ENCODE measurements at places on chromosomes 3 and 15.
A peak's percentile ranks its signal among the peaks of the same experiment; 100 is the strongest.

DNA sequence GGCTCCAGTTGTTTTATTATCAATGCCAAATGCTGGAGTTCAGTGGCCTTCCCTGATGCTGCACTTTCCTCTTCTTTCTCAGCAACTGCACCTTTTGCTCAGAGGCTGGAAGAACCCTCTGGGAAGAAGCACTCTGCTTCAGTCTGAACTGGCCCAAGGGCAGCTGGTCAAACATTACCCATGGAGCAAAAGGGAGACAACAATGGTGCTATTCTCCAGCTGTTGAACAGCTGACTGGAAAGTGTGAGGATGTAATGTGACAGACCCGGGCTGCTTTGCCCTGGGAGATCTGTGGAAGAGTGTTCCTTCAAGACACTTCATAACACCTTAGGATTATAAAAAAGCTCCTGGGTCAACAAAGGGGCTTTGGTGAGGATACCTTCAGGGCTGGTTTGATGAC lies 84.9 kb downstream of the EPHB1 start:
- no peak for DNase-seq

GRCh38 chr3:117226932-117227331 lies 517.4 kb downstream of the TUSC7 start:
- DNase-seq, result no peak

- DNase-seq, result peak; percentile 8
These were observed 142.4 kb downstream of the EPHB1 start for GRCh38 chr3:134937256-134938028.

GRCh38 chr15:79430901-79431635 lies 1.1 kb upstream of the MINAR1 start:
- DNase-seq, result no peak

DNA sequence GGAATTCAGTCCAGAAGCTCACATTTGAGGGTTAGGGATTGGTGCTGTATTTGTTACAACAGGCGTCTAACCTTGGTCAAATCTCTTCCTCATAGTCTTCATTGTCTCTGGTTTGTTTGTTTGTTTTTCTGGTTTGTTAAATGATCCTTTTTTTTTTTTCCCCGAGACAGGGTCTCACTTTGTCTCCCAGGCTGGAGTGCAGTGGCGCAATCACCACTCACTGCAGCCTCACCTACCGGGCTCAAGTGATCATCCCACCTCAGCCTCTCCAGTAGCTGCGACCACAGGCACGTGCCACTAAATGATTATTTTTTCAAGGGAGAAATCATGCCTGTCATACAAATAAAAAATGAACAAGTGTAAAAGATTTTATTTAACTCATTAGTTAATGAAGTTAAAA lies 14.3 kb upstream of the ADPGK start:
- no peak for DNase-seq

GRCh38 chr3:73669260-73669659 lies 44.5 kb upstream of the PDZRN3 start:
- no peak for DNase-seq

- no peak for DNase-seq
These were observed 85.1 kb upstream of the FLNB start for GRCh38 chr3:57923101-57923500.

DNA sequence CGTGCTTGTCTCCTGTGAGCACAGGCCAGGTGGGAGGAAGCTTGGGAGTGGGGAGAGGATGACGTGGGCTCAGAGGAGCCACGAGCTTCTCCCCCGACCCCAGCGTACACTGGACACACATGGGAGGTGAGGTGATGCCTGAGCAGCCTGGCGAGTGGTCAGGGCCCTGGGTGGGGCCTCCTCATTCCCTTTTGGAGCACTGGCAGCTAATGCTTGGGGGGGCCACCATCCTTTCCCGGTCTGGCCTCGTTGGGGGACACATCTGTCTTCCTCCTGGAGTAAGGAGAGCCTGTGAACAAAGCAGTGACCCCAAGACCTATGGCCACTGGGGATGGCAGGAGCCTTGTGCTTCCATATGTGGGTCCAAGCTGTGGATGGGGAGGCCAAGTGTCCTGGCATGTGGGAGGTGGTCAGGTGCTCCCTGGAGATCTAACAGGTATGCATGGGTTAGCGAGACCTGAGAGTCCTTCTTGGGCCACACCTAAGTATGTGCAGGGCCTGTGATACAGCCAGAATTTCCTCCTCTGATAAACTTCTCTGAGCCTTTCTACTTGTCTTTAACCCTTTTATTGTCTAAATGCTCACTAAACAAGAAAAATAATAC lies 9.5 kb downstream of the KLF13 start:
- DNase-seq, result no peak

- peak; percentile 22 for DNase-seq
These were observed 11.5 kb downstream of the CCDC80 start for GRCh38 chr3:112629425-112629824.

DNA sequence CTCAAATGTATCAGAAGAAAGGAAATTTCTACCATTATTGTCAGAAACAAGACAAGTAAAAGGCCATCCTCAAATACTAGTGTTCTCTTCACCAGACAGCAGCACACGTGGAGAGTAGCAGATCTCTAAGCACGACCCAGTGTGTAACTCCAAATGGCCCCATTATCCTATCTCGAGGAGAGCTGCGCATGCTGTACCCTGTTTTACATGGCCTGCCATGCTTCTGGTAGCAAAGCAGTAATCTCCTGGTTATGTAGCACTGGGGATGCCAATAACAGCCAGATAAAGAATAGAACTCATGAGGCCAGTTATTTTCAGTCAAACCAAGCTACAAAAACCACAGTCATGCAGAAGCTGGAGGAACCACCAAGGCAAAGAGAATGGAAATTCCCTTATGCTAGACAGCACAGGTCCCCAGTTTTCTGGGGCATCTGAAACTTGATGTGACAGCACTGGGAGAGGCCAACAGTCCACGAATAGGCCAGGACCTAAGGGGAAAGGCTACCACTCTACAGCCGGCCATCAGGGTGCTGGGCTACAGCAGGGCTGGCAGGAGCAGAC lies 73.0 kb downstream of the LIPC start:
- no peak for DNase-seq

DNA sequence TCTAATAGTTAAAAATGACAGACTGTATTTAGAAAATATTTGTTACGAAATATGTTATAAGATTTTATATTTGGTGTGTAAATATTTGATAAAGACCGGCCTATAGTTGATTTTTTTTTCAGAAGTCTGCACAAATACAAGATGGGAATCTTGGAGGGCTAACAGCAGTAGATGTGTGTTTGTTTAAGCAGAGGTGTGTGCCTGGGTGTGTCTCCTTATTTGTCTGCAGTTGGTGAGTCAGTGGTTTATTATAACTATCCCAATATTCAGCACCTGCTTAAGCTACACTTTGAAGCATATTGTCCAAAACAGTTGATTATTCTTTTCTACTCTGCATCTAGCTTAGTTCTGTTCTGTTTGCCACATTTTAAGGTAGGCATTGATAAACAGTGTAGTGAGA lies 12.4 kb downstream of the GLCE start:
- DNase-seq, result no peak

- no peak for DNase-seq
These were observed 3.0 kb upstream of the CYP11A1 start for GRCh38 chr15:74370471-74370870.

GRCh38 chr3:37987315-37987697 lies 3.3 kb upstream of the VILL start:
- DNase-seq, result no peak

- no peak for DNase-seq
These were observed 71.9 kb upstream of the THSD4 start for GRCh38 chr15:71043373-71043772.

GRCh38 chr15:76173317-76173834 lies 113.6 kb downstream of the TMEM266 start:
- no peak for DNase-seq

GRCh38 chr3:94064243-94064860 lies 1.5 kb downstream of the NSUN3 start:
- no peak for DNase-seq

DNA sequence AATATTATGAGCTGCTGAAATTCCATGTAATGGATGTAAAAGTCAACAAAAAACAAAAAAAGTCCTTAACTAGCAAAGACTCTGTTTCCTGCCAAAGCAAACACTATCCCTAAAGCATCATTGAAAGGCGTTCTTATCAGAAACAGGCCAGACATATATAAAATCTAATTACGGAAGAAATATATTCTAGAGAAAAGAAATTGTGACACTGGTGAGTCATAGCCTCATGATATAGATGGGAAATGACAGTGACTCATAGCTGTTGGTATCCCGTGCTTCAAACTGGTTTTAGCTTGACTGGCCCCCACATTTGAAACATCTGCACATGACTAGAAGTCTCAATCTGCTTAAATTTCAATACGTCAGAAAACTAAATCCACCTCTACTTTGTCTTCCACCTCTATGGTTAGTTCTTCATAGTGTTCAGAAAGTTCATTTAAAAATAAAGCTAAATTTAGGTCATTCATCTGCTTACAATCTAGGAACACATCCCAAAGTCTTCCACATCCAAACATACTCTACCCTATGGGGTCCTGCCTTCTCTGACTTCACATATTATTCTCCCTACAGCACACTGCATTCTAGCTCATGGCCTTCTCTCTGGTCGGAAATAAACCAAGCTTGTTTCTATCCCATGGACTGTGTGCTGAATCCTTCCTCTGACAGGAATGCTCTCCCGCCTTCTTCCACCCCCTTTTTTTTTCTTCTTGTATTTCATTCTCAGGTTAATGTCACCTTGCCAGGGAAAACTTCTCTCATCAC lies 456.3 kb upstream of the ARRDC4 start:
- DNase-seq, result no peak

GRCh38 chr15:93219859-93220420 lies 130.9 kb upstream of the RGMA start:
- DNase-seq, result no peak

DNA sequence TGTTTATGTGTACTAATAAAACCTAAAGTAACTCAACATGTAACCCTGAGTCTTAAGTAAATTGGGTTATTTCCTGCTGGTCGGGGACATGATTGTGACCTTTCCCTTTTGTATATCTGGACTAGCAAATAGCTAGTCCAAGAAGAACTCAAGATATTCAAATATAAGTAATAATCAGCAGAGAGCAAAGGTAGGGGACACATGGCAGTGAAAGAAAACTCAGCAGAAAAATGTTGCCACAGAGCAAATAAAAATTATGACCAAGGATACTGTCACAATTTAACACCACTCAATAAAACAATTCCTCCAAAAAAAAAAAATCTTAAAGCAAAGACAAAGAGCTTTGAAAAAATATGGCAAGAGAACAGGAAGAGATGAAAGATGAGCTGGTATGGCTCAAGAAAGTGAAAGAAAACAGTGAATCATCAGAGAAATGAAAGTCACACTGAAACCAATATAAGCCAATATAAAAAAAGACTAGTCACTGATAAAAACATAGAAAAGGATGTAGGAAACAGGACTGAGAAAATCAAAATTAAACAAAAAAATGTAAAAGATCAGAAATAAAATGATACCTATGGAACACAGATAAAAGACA lies 43.4 kb downstream of the HLTF start:
- DNase-seq, result no peak
